ENCODE measurements at places on chromosomes 3 and 15.

GRCh38 chr15:38555686-38556334 lies 8.8 kb downstream of the RASGRP1 start:
- no peak overlapping the region for H3K4me3 ChIP-seq
- DNase-seq = peak; percentile 90
- H3K27me3 ChIP-seq = no peaks in the 10 kb centered on the region
- H3K4me1 ChIP-seq = peaks cover 11% of the 10 kb centered on the region

- H3K27ac ChIP-seq = peak overlapping the region; percentile 91
- peaks cover 46% of the 10 kb centered on the region for H3K4me1 ChIP-seq
- H3K36me3 ChIP-seq = no peaks in the 10 kb centered on the region
- H3K4me3 ChIP-seq = no peak overlapping the region
- DNase-seq = no peak
Measured at GRCh38 chr3:195209847-195210265, 61.1 kb downstream of the XXYLT1 start.

GRCh38 chr3:11733914-11734313 lies 90.2 kb upstream of the VGLL4 start:
- DNase-seq = no peak
- H3K4me1 ChIP-seq = no peaks in the 10 kb centered on the region

DNA sequence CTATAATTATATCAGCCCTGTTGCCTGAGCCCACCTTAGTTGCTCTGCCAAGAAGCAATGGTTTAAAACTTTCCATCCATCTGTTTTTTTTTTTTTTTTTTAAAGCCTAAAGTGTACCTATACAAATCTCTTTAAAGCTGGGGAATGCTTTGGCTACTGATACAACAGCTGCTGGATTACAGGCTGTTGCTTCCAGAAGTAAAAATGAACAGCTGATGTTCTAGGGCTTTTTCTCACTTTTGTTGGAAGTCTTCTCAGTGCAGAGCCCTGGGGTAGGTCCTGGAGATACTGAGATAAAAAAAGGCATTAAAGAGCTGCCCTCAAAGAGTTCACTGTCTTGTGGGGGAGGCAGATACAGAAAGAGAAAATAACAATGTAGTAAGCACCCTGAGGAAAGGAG lies 218.1 kb downstream of the NLGN1 start:
- no peaks in the 10 kb centered on the region for H3K27me3 ChIP-seq
- no peak overlapping the region for H3K27ac ChIP-seq
- H3K36me3 ChIP-seq = no peaks in the 10 kb centered on the region

- H3K36me3 ChIP-seq = no peaks in the 10 kb centered on the region
- H3K4me3 ChIP-seq = peak overlapping the region; percentile 80
- H3K4me1 ChIP-seq = peaks cover 8% of the 10 kb centered on the region
- peak; percentile 32 for DNase-seq
- no peaks in the 10 kb centered on the region for H3K27me3 ChIP-seq
Measured at GRCh38 chr15:68055224-68055705, 1.1 kb downstream of the PIAS1 start.

GRCh38 chr3:113751141-113751540 lies 4.3 kb downstream of the ATP6V1A start:
- peaks cover 5% of the 10 kb centered on the region for H3K4me1 ChIP-seq
- DNase-seq = no peak
- H3K27ac ChIP-seq = no peak overlapping the region
- no peaks in the 10 kb centered on the region for H3K36me3 ChIP-seq

- no peak overlapping the region for H3K27ac ChIP-seq
- no peaks in the 10 kb centered on the region for H3K36me3 ChIP-seq
- peaks cover 7% of the 10 kb centered on the region for H3K27me3 ChIP-seq
- H3K4me3 ChIP-seq = peak overlapping the region; percentile 43
- peaks cover 14% of the 10 kb centered on the region for H3K4me1 ChIP-seq
- DNase-seq = peak; percentile 4
Measured at GRCh38 chr15:96053031-96053780, 277.3 kb upstream of the NR2F2 start.

DNA sequence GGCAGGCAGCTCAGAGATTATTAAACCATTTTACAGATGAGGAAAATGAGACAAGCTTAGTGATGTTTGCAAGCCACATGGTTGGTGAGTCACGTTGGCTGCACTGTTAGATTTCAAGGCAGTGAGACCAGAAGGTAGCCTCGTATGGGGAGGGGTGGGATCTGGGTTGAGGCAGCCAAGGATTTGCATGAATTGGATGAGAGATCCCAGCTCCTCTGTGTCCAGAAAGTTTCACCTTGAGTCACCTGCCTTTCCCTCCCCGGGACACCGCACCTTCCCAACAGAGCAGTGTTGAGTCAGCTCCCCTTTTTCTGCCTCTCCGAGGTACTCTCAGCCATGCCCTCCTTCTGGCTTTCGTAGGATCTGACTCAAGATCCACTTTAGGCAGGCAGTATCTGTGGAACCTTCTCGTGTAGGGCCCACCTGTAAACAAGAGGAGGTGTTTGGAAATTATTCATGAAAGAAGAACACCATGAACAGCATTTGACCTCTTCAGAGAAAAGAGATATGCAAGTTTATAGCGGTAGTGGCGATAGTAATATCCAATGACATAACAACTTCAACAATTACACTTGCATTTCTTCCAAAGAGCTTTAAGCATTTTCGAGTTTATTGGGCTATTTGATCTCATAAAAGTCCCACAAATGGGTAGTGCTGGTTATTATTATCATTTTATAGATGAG lies 46.8 kb upstream of the VPS8 start:
- no peak overlapping the region for H3K27ac ChIP-seq
- H3K4me1 ChIP-seq = peaks cover 11% of the 10 kb centered on the region
- no peaks in the 10 kb centered on the region for H3K36me3 ChIP-seq
- peaks cover 18% of the 10 kb centered on the region for H3K27me3 ChIP-seq
- H3K4me3 ChIP-seq = no peak overlapping the region

DNA sequence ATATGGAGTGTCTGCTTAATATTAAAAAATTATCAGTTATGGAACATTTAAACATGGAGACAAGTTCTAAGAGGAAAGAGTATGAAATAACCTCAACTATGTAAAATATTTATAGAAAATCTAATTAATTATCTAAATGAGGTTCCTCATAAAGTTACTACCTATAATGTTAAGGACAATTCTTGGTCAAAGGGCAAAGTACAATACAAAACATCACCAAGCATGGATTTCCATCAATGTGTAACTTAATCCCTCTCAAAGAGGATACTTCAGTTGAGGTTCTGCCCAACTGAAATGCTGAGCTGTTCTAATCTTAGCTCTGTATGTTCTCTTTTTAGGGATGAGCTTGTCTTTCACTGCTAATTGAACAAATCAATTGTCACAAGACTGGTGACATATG lies 56.0 kb upstream of the CHRM5 start:
- DNase-seq = no peak
- no peaks in the 10 kb centered on the region for H3K36me3 ChIP-seq
- H3K27me3 ChIP-seq = no peaks in the 10 kb centered on the region
- H3K4me1 ChIP-seq = peaks cover 26% of the 10 kb centered on the region
- H3K27ac ChIP-seq = no peak overlapping the region
- no peak overlapping the region for H3K4me3 ChIP-seq

DNA sequence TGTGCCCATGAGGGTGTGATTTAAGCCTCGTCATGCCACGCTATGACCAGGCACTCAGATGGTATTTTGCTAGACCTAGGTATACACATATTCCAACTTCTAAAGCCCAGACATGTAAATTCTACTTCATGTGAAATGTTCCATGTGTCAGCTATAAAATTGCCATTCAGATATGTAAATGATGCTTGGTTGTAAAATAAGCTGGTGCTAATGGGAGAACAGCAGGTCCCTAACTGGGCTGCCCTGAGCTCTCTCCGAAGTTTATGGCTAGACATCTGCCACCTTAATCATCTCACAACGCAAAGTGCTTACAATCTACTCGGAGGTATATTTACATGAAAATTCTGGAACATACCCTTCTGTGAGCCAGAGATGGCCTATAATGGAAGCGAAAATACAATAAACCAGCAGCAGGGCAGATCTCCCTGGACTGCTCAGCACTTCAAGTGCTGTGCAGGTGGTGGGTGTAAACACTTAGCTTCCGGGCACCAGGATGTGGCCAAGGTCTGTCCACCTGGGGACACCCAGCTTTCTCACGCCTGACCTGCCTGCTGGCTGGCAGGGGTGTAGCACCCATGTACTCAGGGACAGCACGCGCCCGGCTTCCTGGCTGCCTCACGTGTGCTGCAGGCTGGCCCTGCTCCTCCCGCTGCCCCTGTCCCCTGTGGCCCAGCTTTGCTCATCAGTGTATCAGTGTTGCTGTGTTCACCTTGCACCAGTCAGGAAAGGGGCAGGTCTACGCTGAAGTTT lies 82.0 kb downstream of the CHDH start:
- H3K27me3 ChIP-seq = peaks cover 4% of the 10 kb centered on the region
